Activated CD4-positive, CD25-positive, alpha-beta regulatory T cell (primary cell): ENCODE measurements at places on chromosomes 1 and 21.

DNA sequence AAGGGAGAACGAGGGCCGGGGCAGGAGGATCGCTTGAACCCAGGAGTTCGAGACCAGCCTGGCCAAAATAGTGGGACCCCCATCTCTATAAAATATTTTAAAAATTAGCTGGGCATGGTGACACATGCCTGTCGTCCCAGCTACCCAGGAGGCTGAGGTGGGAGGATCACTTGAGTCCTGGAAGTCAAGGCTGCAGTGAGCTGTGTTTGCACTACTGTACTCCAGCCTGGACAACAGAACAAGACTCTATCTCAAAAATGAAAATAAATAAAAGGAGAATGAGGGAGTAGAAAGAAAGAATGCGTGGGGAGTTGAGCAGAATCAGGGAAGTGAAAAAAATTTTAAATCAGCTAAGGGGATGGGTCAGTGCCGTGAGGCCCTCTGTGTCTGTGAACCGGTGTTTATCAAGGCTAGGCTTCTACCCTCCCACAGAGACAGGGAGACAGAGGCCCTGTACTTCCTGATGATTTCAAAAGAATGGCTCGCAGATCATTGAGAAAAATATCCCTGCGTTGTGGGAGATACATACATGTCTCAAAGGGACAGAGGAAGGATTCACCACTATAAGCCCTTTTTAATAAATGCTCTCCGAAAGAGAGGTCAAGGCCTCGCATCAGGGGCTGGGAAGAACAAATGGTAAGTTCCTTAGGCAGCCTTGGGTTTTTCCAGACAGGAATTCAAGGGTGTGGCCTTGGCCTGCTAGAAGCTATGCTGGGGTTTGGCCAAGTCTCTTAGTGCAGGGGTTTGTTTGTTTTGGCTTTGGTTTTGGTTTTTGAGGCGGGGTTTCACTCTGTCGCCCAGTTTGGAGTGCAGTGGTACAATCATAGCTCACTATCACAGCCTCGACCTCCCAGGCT is 20.7 kb downstream of the IL10RB start:
- DNase-seq, result no peak

DNA sequence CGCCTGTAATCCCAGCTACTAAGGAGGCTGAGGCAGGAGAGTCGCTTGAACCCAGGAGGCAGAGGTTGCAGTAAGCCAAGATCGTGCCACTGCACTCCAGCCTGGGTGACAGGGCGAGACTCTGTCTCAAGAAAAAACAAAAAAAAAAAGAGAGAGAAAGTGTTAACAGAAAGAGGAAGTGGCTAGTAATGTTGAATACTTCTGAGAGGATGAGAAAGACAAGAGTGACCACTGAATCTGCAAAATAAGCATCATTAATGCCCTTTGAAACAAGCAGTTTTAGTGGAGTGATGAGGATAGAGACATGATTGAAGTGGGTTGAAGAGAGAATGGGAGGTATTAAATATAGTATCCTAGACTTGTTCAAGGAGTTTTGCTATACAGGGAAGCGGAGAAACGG is 11.7 kb downstream of the MPZ start:
- DNase-seq, result no peak

GRCh38 chr1:172599912-172600311 is 59.0 kb upstream of the FASLG start:
- no peak for DNase-seq

DNA sequence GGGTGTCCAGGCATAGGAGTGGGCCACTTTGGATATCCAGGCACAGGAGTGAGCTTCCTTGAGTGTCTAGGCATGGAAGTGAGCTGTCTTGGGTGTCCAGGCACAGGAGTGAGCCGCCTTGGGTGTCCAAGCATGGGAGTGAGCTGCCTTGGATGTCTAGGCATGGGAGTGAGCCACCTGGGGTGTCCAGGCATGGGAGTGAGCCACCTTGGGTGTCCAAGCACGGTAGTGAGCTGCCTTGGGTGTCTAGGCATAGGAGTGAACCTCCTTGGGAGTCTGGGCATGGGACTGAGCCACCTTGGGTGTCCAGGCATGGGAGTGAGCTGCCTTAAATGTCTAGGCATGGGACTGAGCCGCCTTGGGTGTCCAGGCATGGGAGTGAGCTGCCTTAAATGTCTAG is 146.3 kb downstream of the C1orf94 start:
- no peak for DNase-seq

GRCh38 chr1:230556453-230556852 is 85.8 kb upstream of the COG2 start:
- no peak for DNase-seq

- DNase-seq, result no peak
These were observed 52.8 kb upstream of the GNG12 start for GRCh38 chr1:67886076-67886475.

DNA sequence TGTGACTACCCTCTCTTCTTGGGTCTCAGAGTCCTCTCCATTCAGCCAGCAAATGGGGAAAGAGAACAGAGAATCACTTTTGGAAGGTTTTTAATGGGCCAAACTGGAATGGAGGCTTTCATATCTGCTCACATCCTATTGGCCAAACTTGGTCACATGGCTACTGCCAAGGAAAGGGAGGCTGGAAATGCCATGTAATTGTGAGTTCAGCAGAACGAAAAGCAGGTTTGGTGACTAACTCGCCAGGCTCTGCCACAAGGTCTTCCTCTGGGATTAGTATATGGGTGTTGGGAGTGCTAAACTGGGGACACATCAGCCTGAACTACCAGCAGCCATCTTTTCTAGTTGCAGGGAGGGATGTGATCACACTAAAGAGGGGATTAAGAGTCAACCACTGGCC is 19.2 kb downstream of the RD3 start:
- DNase-seq, result no peak

GRCh38 chr1:65625528-65625927 is 167.2 kb upstream of the PDE4B start:
- no peak for DNase-seq
